ENCODE measurements at places on chromosomes 3 and 15.
A peak's percentile ranks its signal among the peaks of the same experiment; 100 is the strongest.

- peaks cover 6% of the 10 kb centered on the region for H3K4me1 ChIP-seq
- no peak for DNase-seq
- H3K4me3 ChIP-seq: no peak overlapping the region
- H3K27me3 ChIP-seq: peaks cover 60% of the 10 kb centered on the region
- no peaks in the 10 kb centered on the region for H3K36me3 ChIP-seq
- no peak overlapping the region for H3K27ac ChIP-seq
These were observed 8.6 kb upstream of the IQSEC1 start for GRCh38 chr3:13081603-13082360.

DNA sequence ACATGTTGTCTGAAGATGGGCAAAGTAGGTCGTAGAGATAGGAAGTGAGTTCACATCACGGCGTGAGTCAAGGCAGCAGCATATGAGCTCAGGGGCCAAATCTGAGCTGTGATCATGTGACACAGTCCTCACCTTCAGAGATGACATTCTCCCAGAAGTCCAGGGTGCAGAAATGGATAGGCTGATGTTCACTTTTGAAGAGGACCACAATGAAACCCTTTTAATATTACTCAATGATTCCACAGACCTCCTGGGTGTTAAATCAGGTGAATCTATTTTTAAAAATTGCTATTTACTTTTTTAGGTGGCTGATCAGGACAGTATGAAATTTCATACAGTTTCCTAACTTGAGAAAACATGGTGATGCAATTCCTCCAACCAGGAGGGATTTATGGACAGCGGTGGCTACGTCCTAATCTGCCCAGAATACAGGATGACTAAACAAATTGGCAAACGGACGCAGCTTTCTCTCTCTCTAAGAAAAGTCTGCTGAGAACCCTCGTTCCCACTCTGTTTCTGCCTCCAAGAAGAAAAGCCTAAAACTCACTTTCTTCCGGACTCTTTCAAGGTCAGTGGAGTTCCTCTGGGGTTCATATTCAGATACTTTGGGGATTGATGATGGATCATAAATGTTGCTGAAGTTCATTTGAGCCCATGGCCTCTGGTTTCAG lies 34.4 kb downstream of the B3GNT5 start:
- peak; percentile 86 for DNase-seq
- no peak overlapping the region for H3K4me3 ChIP-seq
- no peaks in the 10 kb centered on the region for H3K27me3 ChIP-seq
- peaks cover 1% of the 10 kb centered on the region for H3K4me1 ChIP-seq

DNA sequence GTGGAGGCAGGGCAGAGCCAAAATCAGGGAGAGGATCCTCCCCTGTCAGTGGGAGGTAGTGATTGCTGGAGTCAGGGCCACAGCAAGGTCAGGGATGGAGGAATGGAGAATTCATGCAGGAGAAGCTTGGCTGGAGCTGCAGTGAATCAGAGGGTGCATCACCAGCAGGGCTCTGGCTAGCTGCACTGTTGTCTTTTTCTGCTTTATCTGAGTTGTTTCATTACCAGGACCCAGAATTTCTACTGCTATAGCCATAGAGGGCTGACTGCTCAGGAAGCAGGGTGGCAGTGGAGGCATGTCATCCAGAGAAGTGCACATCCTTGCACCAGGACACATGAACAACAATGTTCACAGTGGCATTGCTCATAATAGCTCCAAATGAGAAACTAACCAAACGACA lies 113.5 kb upstream of the GALNT15 start:
- peaks cover 13% of the 10 kb centered on the region for H3K4me1 ChIP-seq
- H3K27ac ChIP-seq: peak overlapping the region; percentile 94
- no peaks in the 10 kb centered on the region for H3K27me3 ChIP-seq
- DNase-seq: peak; percentile 78
- no peaks in the 10 kb centered on the region for H3K36me3 ChIP-seq

- peaks cover 7% of the 10 kb centered on the region for H3K4me1 ChIP-seq
- H3K4me3 ChIP-seq: no peak overlapping the region
- no peaks in the 10 kb centered on the region for H3K36me3 ChIP-seq
- DNase-seq: no peak
- H3K27ac ChIP-seq: no peak overlapping the region
- H3K27me3 ChIP-seq: no peaks in the 10 kb centered on the region
These were observed 99.1 kb downstream of the TMEM108 start for GRCh38 chr3:133137042-133137996.

- peaks cover 2% of the 10 kb centered on the region for H3K4me1 ChIP-seq
- no peak overlapping the region for H3K27ac ChIP-seq
- no peak for DNase-seq
- no peaks in the 10 kb centered on the region for H3K27me3 ChIP-seq
- no peak overlapping the region for H3K4me3 ChIP-seq
- no peaks in the 10 kb centered on the region for H3K36me3 ChIP-seq
These were observed 9.0 kb downstream of the TOP2B start for GRCh38 chr3:25655659-25656058.

- H3K36me3 ChIP-seq: no peaks in the 10 kb centered on the region
- no peak overlapping the region for H3K27ac ChIP-seq
- H3K4me1 ChIP-seq: peaks cover 2% of the 10 kb centered on the region
- peaks cover 21% of the 10 kb centered on the region for H3K27me3 ChIP-seq
These were observed 336.1 kb downstream of the ARRDC4 start for GRCh38 chr15:98296653-98297052.

DNA sequence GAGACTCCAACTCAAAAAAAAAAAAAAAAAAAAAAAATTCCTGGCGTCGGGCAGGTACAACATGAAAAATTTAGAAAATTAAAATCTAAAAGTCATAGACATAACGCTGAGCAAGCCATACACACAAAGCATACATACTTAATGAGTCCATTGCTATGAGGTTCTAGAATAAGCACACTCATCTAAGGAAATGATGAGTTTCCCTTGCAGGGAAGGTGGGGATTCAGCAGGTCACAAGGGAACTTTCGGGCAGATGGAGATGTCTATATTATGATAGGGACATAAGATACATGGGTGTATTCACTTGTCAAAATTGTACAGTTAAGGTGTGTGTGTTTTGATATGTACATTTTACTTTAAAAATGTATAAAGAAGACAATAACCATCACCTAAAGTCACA lies 120.2 kb upstream of the LIPC start:
- H3K27me3 ChIP-seq: no peaks in the 10 kb centered on the region
- DNase-seq: no peak
- H3K4me1 ChIP-seq: peaks cover 2% of the 10 kb centered on the region
- no peak overlapping the region for H3K4me3 ChIP-seq

DNA sequence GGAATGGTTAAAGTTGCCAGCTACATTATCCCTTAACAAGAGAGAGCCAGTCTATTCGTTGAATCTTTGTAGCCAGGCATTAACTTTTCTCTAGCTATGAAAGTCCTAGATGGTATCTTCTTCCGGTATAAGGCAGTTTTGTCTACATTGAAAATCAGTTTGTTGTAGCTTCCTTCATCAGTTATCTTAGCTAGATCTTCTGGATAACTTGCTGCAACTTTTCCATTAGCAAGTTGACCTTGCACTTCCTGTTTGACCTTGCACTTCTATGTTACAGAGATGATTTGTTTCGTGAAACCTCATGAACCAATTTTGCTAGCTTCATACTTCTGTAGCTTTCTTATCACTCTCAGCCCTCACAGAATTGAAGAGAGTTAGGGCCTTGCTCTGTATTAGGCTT lies 24.1 kb downstream of the TOPAZ1 start:
- peaks cover 5% of the 10 kb centered on the region for H3K27me3 ChIP-seq
- peak; percentile 46 for DNase-seq
- no peaks in the 10 kb centered on the region for H3K36me3 ChIP-seq
- no peak overlapping the region for H3K27ac ChIP-seq
- no peaks in the 10 kb centered on the region for H3K4me1 ChIP-seq
- H3K4me3 ChIP-seq: no peak overlapping the region

GRCh38 chr3:180764481-180764880 lies 85.2 kb upstream of the CCDC39 start:
- no peak overlapping the region for H3K4me3 ChIP-seq
- H3K4me1 ChIP-seq: no peaks in the 10 kb centered on the region
- no peak overlapping the region for H3K27ac ChIP-seq
- no peaks in the 10 kb centered on the region for H3K36me3 ChIP-seq
- H3K27me3 ChIP-seq: no peaks in the 10 kb centered on the region

DNA sequence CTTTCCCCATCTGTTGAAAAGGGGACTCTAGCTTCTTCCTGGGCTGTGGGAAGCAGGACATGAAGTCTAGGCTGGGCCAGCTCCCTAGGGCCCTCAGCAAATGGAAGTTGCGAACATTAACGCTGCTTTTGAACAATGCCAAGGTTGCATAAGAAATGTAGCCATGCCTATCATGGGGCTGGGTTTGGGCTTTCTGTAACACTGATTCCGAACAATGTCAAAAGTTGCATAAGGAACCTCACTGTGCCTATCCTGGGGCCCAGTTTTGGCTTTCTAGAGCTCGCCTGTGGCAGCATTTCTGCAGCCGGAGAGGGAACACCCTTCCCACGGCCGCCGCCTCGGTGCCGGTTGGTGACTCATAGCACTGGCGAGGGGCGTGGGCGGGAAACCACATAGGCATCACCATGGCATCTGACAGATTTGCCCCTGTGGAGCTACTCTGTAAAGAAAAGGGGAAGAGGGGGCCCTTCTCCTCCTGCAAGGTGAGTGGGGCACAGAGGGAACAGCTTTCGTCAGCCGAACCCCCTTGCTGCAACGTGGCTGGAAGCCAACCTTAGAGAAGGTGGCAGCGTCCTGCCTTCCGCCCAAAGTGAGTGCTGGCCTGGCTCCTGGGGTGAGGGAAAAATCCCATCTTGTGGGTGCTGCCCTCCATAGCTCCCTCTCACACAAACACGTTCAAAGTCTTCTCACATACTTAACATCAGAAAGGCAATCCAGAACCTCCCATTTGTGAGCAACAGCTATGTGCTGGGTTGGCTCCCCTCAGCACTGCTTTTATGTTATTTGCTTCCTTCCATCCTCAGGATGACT lies 46.6 kb upstream of the ATP2B2 start:
- no peak overlapping the region for H3K4me3 ChIP-seq
- no peak overlapping the region for H3K27ac ChIP-seq
- no peak for DNase-seq

Measured in mesenchymal stem cell (in vitro differentiated cells and primary cell).